Effector CD4-positive, alpha-beta T cell (primary cell): ENCODE measurements at places on chromosomes 5 and 9.

- DNase-seq, result no peak
Measured at GRCh38 chr9:123191680-123192079, 76.7 kb downstream of the STRBP start.

GRCh38 chr9:130285271-130285670 lies 19.7 kb downstream of the HMCN2 start:
- DNase-seq, result no peak

DNA sequence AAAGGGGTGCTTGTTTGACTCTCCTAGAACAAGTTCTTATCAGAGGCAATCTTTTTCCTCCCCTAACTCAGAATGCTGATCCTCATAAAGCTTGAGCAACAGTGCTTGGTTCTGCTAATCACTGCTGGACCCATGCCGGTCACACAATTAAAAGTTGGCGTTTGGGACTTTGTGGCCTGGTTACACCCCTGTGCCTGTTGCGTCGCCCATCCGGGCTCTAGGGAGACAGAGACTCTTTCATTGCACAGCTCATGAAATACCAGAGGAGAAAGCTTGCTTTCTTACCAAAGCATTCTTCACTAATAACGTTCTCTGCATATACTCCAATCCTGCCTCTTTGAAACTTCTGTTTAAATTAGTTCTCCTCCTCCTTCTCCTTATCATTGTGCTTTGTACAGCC lies 301.1 kb downstream of the NR3C1 start:
- DNase-seq, result no peak

DNA sequence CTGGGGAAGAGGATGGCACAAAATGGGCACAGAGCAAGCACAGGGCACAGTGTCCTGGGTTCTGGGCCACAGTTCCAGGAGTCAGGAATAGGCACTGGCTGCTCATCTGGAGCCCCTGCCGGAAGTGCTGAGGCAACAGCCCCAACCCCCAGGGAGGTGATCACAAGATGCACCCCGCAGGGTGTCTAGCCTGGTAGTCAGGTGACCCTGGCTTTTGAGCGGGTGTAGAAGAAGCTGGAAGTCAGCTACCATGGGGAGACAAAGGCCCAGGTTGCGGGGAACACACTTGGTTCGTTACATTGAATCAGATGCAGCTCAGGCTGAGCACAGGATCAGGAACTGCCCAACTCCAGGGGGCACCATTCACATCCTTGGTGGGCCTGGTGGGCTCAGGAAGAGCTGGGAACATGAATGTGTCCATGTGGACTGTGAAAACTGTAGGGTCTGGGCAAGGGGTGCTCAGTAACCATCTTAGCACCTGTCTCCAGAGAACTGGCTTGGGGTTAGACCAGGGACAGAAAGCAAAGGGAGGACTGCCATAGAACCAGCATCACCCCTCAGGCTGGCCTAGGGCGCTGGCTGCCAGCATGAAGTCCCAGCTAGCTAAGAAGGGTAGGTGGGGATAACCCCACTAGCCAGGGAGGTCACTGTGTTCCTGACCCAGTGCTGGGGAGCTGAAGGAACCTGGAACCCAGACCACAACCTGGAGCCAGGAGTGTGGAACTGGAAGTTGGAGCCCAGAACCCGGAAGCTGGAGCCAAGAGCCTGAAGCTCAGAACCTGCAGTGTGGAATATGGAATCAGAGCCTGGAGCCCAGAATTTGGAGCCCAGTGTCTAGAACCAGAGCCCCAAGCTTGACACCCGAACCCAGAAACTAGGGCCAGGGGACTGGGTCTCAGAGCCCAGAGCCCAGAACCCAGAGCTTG lies 6.1 kb upstream of the SLC34A1 start:
- no peak for DNase-seq

DNA sequence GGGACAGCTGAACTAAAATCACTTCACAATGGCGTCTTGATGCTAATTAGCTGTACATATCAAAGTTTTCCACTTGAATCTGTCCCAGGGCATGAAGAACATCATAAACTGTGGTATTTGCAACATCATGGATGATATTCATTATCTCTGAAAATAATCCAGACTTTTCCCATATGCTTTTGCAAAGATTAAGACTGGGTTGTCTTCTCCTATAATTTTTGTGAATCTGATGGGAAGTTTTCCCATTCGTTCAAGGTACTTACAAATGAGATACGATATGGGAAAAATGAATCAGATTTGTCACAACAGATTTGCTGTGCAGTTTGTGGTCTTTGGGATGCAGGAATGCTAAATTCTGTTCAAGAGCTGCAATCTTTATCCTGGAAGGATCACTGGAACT lies 17.4 kb upstream of the ADAMTS16 start:
- DNase-seq, result no peak

DNA sequence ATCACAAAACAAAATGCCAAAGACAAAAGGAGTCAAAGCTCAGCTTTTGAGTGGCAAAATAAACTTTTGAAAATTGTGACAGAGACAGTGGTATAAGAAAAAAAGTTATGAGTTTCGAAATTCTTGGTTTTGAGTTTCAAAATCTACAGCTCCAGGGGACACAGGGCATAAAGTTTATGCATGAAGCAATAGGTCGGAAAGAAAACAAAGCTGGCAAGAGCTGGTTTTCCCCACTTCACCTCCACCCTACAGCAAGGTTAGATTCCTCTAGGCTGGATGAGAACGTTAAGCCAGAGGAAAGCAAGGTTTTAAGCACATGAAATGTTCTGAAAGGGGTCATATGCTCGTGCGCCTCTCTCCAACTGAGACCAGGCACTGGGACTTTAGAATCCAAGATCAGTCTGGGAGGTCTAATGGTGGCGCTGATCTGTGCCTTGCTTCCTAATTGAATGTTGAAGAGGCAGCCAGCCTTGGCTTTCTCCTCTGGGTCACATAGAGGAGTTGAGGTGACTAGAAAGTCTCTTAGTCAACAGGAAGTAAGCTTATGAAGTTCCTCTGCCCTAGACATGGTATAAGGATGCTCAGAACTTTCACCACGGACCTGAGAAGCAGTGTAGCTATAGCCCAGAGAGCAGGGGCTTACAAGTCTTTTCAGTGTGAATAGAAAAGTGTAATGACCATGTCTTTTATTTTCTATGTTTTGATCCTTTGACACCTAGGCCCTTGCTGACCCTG lies 167.7 kb upstream of the DMAC1 start:
- DNase-seq, result no peak

DNA sequence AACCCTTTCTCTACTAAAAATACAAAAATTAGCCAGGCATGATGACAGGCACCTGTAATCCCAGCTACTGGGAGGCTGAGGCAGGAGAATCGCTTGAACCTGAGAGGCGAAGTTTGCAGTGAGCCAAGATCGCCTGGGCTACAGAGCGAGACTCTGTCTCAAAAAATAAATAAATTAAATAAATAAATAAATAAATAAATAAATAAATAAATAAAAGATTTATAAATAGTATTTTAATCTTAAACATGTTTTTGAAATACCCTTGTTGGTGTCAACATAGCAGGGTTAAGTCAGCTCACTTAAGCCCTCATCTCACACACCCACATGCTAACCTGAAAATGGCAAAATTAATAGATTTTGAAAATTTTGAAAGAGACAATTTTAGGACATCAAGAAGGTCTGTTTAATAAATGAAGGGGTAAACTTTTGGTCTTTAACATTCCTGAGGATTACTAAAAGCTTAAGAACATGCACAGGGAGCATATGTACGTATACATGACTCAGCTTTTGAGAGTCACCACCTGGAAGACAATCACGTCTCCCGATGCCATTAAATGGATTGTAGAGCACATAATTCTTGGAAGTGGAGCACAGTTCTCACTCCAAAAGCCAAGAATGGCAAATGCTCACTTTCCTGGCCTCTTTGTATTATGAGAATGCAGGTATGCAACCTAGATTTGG lies 202.5 kb downstream of the GDNF start:
- DNase-seq, result no peak

GRCh38 chr5:137273511-137273910 lies 225.6 kb downstream of the SPOCK1 start:
- no peak for DNase-seq
